Occipital lobe (tissue), 3 donors: ENCODE measurements at places on chromosomes 12 and 14. TPM values are rescaled to one million over a fixed set of nuclear protein-coding genes. Genes with fewer than 3 reads are reported as not detected.

Gene RPGRIP1
- 0.16 TPM for total RNA-seq

Gene ZCRB1
- 15.0 TPM for total RNA-seq

Gene STON2
- total RNA-seq = 38.8 TPM

Gene FNTB
- 6.2 TPM for total RNA-seq

Gene SLC38A6
- 63.5 TPM for total RNA-seq

Gene EPYC
- total RNA-seq = not detected

Gene CDK4
- total RNA-seq = 59.0 TPM

Gene DTX3
- total RNA-seq = 44.5 TPM

Gene AKAP5
- total RNA-seq = 31.7 TPM

Gene C1S
- 10.8 TPM for total RNA-seq

Gene MYL6B
- total RNA-seq = 77.0 TPM

Gene WDHD1
- total RNA-seq = 9.0 TPM

Gene SDSL
- 1.6 TPM for total RNA-seq

Gene TAS2R50
- total RNA-seq = 12.6 TPM

Gene ARID2
- 46.5 TPM for total RNA-seq

Gene SLC6A13
- total RNA-seq = 10.0 TPM

Gene TDRD9
- total RNA-seq = 1.2 TPM

Gene CLEC4C
- total RNA-seq = not detected

Gene RAD9B
- total RNA-seq = 0.94 TPM

Gene CEBPE
- 0.31 TPM for total RNA-seq

Gene TGM1
- total RNA-seq = 0.94 TPM

Gene OTX2
- total RNA-seq = not detected

Gene C12orf56
- total RNA-seq = not detected

Gene TAS2R19
- 28.7 TPM for total RNA-seq

Gene TMEM179
- total RNA-seq = 29.2 TPM

Gene PLA2G1B
- not detected for total RNA-seq

Gene CLEC9A
- total RNA-seq = not detected

Gene LBHD2
- not detected for total RNA-seq

Gene GRIN2B
- 144 TPM for total RNA-seq

Gene AMDHD1
- total RNA-seq = 0.31 TPM

Gene SPIC
- 0.16 TPM for total RNA-seq

Gene PIWIL1
- not detected for total RNA-seq

Gene RNASE7
- total RNA-seq = not detected
